Astrocyte of the spinal cord (primary cell): ENCODE measurements at places on chromosomes 12 and 14.

DNA sequence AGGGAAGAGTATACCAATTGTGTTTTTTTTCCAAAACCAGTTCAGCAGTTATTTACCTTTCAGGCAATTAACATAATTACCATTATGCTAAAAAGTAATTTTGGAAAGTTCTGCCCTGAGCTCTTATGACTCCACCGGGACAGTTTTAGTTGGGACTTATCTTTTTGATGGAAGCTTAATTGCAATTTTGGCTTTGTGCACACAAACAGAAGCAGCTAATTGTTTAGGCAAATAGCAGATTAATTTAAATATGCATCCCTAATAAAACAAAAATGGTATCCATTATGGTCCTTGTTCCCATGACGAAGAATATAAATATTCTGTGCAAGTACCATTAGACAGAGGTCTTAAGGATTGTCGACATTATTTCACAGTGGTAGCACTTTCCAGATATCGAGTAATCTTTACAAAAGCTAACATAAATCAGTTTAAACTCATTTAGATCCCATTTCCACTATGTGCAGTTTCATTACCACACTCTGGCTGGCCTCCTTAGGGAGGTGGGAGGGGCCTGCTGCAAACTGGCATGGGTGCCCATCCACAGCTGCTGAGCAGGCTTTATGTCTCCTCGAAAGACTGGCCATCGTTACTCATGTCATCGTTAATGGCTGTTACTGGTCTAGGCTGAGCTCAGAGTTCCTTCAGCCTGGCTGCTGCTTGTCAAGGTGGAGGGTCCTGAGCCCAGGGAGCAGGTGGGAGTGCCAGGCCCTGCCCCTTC is 68.2 kb downstream of the FBXW8 start:
- no peak for DNase-seq

- no peak for DNase-seq
Measured at GRCh38 chr12:63766498-63766897, 13.2 kb upstream of the RXYLT1 start.

DNA sequence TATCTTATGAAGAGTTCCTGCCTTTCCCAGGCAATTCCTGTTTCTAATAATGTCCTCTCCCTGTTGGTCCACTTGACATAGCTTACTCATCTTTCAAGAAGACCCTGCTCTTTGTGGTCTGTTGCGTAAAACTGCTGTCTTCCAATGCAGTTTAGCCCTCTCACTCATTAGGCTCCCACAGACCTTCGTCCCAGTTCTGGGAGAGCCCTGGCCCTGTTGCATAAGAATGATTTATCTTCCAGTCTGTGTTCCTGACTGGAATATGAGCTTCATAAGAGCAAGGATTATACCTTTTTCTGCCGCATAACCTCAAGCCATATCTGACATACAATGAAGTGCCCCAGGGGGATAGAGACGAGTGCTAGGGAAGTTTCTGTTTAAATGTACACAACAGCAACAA is 365.9 kb upstream of the NOVA1 start:
- DNase-seq: no peak

DNA sequence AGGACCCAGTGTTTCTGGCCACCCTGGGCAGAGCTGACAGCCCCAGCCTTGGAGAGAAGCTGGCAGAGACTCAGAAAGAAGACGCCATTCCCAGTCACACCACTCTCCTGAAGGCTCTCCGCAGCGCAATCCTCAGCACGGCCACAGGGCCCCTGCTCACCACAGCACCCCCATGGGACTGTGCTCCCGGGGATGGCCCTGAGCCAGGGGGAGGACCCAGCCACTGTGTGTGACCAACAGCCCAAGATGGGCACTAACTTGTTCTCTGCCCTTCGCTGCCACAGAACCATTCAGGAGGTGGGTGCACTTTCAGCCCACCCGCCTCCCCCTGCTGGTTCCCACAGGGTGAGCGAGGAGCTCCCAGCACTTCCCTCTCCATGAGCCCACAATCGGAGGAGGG is 57.1 kb downstream of the CCNK start:
- peak; percentile 29 for DNase-seq

- no peak for DNase-seq
Measured at GRCh38 chr12:64767495-64767894, 8.3 kb upstream of the GNS start.

DNA sequence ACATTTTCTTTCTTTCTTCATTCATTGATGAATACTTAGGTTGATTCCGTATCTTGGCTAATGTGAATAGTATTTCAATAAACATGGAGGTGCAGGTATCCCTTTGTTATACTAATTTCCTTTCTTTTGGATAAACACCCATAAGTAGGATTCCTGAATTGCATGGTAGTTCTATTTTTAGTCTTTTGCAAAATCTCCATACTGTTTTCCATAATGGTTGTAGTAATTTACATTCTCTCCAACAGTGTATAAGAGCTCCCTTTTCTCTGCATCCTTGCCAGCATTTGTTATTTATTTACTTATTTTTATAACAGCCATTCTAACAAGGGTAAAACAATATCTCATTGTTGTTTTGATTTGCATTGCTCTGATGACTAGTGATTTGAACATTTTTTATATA is 36.6 kb downstream of the PIK3C2G start:
- no peak for DNase-seq

- DNase-seq: no peak
Measured at GRCh38 chr14:75198291-75198933, 22.0 kb upstream of the TMED10 start.
